ENCODE measurements at places on chromosomes 12 and 14.

- no peak for DNase-seq
Observed at GRCh38 chr14:101216366-101217079, 313.0 kb upstream of the RTL1 start.

- no peak for DNase-seq
Observed at GRCh38 chr12:90355711-90356355, 599.1 kb downstream of the CCER1 start.

DNA sequence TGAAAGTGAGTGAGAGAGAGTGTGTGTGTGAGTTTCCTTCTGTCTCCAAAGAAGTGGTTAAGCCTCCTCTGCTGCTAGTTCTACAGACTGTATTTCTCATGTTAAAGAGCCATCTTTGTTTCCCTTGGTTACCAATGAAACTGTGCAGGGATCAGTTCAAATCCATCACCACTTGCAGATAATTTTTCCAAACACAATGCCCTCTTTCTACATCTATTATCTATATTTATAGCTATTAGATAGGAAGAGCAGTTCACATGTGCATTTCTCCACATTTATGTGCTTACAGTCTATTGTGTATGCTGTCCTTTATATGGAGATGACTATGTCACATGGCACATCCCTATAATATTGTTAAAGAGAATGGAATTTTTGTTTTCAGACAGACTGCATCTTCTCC is 2.2 kb upstream of the DAAM1 start:
- DNase-seq, result no peak

DNA sequence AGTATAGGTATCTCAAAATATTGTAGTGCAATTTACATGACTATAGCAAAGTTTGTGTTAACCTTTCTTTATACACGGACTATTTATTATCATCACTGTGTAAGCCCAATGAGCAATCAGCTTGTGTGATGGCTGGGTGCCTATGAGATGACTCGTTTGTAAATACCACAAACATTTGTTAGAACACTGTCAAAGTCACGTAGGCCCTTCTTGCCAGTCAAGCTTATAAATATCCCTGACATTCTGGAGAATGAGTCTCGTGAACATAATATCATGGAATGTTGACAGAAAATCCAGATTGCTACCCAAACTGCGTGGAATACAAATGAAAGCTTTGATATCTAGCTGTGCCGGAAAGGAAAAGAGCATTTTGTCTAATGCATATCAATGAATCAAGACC is 648.3 kb upstream of the MDGA2 start:
- DNase-seq, result no peak

GRCh38 chr12:52215587-52216031 is 17.4 kb upstream of the KRT7 start:
- DNase-seq, result no peak

GRCh38 chr12:54723379-54724256 is 75.5 kb upstream of the DCD start:
- DNase-seq, result no peak

DNA sequence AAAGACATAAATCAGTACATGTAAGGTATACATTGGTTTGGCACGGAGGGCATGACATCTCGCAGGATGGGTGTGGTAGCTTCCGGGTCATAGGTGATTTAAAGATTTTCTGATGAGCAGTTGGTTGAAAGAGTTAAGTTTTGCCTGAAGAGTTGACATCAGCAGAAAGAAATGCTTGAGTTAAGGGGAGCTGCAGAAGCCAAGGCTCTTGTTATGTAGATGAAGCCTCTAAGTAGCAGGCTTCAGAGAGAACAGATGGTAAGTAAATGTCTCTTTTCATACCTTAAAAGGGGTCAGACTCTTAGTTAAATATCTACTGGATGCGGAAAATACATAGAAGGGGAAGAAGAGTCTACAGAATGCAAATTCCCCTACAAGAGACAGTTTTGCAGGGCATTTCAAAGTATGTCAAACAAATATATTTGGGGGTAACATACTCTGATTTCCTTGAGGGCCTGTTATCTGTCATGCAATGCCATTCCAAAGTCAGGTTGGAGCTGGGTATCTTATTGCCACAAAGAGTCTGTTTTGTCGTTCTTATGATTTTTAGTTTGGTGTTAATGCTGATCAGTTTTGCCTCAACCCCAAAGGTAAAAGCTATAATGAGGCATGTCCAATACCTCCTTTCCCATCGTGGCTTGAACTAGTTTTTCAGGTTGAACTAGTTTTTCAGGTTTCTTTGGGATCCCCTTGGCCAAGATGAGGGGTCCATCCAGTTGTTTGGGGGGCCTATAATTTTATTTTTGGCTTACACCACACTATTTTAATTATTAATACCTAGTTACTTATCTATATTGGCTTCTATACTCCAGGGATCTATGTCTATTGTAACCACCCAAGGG is 67.0 kb downstream of the PTHLH start:
- DNase-seq, result no peak

DNA sequence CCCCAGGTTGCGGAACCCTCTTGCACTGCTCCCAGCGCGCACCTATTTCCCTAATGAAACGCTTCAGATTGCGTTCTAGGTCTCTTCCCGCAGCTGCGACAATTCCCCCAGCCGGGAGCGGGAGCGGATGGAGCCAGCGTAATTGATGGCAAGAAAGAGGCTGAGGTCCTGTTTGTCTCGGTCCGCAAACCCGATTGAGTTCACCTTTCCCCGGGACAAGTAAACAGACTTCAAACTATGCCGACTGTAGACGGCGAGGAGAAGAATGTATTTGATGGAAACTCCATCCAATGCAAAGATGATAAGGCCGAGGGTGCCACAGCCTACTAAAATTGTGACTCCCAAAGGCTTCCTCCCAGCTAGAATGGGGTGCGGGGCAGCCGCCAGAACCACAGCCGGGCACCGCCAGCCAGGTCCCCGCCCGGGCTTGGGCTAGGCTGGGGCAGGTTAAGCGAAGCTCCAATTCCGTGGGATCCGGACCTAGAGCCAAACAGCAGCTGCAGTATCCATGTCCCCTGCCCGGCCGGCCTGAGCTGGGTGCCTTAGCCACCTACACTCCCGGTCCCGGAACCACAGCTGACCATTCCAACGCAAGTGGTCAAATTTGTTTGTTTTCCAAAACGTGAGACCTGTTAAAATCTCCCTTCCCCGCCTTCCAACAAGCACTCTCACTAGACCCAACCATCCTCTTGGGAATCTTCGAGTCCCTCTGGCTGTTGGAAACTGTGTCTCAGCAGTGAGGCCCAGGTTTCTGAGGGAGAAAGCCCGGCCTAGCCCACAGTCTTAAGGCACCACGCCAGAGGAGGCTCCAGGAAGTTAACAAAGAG is 5.5 kb downstream of the NKX2-1 start:
- DNase-seq, result no peak

DNA sequence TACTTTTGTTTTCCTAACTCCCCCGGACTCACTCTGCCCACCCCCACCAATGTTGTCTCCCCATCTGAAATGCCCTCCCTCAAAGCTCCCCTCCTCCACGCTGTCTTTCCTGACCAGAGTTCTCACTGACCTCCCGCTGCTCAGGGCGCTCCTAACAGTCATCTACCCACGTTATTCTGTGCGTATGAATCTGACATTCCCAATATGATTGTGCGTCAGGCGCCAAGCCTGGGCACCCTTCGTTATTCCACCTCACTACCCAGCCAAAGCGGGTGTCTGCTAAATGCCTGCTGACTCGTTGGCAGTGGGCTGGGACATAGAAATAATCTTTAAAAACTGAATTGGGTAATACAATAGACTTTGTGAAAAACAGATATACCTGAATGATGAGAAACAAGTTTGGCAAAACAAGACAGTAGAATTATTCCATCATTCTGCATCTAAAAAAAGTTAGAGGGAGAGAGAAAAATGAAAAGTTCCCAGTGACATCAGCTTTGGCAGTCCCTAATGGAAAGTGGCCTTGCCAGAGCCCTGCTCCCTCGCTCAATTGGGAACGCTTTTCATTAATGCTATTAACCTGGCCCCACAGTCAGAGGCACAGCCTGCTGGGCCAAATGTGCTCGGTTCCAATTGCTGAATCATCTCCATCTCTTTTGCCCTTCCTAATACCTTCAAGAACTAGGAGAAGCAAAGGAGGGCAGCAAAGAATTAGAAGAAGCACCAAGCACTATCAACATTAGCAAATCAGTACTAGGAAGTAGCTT is 74.0 kb upstream of the PLXNC1 start:
- peak; percentile 59 for DNase-seq

DNA sequence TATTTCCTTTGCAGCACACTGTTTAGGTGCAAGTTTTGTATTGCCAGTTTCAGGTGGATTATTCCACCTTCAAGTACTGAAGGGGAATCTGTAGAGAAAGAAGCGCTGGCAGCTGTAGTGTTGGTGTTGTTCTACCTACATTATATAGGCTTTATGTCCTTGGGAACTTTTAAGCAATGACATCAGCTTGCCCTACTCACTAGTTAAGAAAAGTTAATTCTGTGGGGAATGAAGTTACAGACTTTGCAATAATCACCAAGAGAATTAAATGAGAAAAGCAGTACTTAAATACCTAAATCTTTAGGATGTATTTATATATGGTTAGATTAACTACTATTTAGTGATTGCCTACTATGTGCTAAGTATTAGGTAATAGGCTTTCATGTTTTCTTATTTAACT is at the start of gene OR4E1:
Gene OR4E1, minus strand, starts transcription at position 101 of the 400 bp plus-strand sequence. CDS start 2,883 bp downstream, outside the sequence.
- DNase-seq, result no peak

GRCh38 chr12:108017472-108018057 is 111.5 kb upstream of the WSCD2 start:
- no peak for DNase-seq

DNA sequence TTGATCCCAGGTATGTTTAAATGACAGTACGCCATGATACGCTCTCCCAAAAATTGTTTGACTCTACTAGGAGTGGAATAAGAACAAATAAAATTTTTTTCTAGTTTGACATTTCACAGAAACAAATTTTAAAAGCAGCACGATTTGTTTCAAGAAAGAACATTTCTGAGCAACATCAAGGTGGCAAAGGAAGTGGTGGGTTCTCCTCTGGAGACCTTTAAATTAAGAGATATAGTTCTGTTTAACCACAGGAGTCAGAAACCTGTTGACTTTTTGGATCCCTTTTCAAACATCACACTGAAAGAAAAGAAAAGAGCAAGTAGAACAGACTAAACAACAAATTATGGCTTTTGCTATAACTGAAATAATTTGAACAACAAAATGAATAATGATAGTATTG is 2.5 kb upstream of the SLC6A13 start:
- no peak for DNase-seq

DNA sequence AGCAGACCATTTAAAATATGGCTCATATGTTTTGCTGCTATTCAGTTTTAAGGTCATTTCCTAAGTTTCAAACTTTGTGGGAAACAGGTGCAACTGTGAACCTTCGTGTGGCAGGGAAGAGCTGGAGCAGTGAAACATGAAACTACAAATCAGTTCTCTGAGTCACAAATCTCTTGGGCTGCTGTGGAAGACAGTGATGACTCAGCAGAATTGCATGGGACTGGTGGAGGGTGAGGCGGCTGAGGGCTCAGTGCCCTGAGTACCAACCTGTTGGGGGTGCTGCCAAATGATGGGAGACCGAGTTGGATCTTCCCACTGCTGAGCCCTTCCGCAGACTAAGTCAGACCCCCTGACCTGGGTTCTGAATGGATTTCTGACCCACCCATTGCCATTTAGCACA is 8.4 kb upstream of the CALM1 start:
- no peak for DNase-seq

DNA sequence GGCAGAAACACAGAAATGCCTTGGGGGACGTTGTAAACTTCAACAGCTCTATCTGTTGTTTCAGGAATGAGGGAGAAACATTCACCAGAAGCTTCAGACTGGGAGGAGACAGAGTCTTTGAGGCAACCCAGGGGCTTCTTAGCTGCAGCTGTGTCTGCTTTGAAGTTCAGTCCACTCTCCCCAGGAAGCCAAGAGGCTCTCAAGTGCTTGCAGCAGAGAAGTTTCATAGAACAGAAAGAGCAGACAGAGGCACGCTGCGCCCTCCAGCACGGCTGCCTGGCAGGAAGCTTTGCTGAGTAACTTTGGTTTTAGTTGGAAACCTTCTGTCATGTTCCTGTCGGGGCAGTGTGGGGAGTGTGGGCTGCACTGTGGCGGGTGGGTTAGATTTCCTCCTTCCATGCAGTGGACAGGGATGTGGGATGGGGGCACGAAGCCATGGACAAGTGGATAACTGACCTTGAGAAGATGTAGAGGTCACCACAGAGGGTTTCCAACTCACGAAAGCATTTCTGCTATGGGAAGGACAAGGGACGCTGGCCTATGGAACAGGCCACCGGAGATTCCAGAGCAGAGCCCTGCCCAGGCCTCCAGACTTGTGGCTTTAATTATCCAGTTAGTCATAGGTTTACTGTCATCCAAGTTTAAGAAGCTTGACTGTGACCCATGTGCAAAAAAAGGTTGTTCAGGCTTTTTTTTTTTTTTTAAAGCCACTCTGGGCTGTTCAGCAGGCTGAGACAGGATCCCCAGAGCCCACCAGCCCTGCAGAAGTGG is 107.7 kb downstream of the ARF6 start:
- DNase-seq, result peak; percentile 81

DNA sequence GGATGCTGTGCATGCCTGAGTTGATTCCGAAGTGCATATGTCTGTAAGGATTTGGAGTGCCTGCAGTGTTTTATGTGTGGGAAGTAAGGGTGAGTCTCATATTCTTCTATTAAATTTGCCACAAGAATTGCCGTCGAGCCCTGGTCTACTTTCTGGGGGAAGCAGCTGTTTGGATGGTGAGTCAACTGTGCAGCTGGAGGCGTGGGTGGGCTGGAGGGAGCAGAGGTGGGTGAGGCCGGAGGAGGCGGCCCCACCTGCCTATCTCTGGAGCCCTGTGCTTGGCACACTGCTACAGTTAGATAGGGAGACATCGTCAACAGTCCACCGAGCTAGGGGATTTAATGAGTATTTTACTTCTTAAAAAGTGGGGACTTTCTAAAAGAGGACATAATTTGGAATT is 9.7 kb downstream of the GLRX5 start:
- DNase-seq, result no peak

DNA sequence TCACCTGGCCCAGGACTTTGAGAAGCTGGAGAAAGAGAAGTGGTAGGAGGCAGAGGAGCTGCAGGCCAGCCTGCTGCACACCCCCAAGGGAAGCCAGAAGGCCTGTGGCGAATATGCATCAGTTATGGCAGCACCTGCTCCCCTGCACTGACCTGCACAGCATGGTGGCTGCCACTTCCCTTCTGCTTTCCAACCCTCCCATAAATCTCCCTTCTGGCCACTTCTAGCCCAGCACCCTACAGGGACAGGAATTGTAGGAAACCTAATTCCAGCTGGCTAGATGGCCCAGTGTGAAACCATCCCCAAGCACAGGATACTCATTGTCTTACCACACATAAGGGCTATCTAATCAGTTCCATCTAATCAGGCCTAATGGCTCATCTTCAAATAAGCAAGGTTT is 136.3 kb downstream of the TBX3 start:
- DNase-seq, result no peak

DNA sequence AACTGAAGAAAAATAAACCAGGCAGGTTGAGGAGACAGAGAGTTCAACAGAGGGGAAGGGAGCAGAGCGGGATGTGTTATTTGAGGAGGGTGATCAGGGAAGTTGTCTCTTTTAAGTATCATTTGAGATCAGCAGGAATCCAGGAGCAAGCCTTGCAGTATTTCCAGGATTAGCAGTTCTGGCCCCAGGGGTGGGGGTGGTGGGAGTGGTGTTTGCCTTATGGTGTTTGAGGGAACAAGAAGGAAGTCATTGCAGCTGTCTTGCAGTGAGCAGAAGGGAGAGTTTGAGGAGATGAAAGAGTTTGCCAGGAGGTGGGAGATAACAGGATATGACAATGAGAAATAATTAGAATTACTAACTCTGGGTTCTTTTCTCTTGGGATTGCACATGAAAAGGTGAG is 418.6 kb downstream of the NELL2 start:
- no peak for DNase-seq

- no peak for DNase-seq
Observed at GRCh38 chr14:87996291-87996592, 3.3 kb upstream of the GALC start.

Measured in skin of body (tissue), 3 donors.